ENCODE measurements at places on chromosomes 1 and 21. TPM values are rescaled to one million over a fixed set of nuclear protein-coding genes. Genes with fewer than 3 reads are reported as not detected.

CEPT1 gene
- total RNA-seq, result 15.5 TPM

ENTREP3 gene
- 14.5 TPM for total RNA-seq

AGT gene
- total RNA-seq, result 74.5 TPM

HEYL gene
- 19.8 TPM for total RNA-seq

CFHR1 gene
- not detected for total RNA-seq

COL11A1 gene
- total RNA-seq, result not detected

CHAF1B gene
- 1.3 TPM for total RNA-seq

ADAMTSL4 gene
- total RNA-seq, result 80.3 TPM

TMEM82 gene
- total RNA-seq, result not detected

SPRR4 gene
- not detected for total RNA-seq

NKAIN1 gene
- total RNA-seq, result 0.14 TPM

GJB4 gene
- total RNA-seq, result not detected

DNA sequence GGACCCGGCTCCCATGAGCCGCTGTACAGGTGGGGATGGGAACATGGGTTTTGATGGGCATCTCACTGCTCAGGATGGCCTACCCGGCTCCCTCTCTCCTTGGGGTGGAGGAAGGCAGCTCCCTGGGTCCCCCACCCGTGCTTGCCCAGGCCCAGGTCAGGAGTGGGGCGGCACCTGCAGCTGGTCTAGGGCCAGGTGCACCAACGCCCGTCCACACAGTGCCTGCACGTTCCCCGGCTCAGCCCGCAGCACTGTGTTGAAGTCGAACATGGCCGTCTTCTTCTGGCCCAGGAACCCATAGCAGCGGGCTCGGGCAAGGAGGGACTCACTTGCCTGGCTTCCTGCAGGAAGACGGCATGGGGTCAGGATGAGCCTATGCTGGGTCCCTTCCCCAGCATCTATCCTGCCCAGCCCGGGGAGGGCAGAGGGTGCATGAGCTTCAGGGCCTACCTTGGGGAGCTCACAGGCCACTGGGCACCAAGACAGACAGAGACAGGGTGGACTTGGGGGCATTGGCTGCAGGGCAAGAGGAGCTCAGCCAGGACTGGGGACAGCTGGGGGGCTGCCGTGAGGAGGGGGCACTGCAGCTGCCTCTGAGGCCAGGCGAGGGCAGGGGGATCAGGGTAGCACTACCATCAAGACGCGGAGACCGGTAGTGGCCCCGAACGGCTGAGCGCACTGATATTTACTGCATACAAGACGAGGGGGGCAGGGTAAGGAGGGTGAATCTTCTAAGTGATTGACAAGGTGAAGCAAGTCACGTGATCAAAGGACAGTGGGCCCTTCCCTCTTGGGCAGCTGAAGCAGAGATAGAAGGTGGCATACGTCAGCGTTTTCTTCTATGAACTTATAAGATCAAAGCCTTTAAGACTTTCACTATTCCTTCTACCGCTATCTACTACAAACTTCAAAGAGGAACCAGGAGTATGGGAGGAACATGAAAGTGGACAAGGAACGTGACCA, 17.8 kb downstream of the TTC34 start:
- DNase-seq, result peak; percentile 51

DNA sequence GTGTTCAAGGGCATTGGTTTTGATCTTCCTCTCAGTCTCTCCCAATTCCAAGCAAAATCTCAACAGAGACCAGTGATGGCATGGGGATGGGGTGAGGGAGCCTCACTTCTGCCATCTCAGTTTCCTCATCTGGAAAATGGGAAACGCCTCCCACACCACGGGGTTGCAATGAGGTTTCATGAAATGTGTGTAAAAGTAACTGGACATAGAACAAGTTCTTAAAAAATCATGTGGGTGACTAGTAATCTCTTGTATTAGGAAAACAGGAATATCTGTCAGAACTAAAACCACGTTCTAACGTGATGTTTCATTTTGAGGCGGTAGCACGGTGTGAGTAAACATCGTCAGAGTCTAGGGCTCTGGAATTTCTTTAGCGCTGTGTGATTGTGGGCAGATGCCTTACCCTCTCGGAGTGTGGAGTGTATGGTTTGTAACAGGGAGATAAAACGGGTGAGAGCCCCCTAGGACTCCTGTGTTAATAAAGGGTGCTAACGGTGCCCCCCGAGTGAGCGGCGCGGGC, 55.5 kb upstream of the DNAJC6 start:
- no peak for DNase-seq

GRCh38 chr1:26059906-26060305, 7.5 kb downstream of the TRIM63 start:
- no peak for DNase-seq

DNA sequence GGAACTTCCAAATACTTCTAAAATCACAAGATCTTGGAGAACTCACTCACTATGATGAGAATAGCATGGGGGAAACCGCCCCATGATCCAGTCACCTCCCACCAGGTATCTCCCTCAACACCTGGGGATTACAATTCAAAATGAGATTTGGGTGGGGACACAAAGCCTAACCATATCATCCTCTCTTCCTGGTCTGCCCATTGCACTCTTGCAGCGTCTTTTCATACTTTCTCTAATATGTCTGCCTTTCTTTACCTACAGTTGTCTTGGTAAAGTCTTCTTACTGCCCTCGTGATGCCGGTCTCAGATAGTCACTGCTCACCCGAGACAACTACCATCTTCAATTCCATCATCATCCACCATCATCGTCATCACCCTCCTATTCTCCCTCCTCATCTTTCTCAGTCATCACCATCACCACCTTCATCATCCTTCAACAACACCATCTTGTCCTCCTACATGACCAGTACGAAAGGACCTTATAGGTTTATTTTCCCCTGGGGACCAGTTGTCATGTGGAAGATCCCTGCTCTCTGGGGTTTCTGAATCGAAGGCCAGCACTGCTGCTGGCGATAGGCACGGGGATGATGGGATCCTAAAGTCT, 58.5 kb upstream of the CASZ1 start:
- no peak for DNase-seq

DNA sequence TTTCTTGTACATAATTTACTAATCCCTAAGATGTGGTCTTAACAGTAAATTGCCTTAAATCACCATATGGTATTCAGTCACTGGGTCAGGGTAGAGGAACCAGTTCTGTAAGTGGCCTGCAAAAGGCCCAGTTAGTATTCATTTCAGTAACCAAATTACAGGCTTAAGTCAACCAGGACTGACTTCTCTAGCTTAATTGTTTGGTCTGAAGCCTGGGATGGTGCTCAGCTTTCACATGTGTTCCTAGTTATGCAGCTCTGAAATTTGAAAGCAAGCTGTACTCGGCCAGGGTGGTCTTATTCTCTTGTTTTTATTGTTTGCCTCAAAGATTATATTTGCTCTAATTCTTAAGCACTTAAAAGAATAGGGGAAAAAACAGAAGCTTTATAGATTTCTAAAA, 144.6 kb downstream of the MAGI3 start:
- no peak for DNase-seq

DNA sequence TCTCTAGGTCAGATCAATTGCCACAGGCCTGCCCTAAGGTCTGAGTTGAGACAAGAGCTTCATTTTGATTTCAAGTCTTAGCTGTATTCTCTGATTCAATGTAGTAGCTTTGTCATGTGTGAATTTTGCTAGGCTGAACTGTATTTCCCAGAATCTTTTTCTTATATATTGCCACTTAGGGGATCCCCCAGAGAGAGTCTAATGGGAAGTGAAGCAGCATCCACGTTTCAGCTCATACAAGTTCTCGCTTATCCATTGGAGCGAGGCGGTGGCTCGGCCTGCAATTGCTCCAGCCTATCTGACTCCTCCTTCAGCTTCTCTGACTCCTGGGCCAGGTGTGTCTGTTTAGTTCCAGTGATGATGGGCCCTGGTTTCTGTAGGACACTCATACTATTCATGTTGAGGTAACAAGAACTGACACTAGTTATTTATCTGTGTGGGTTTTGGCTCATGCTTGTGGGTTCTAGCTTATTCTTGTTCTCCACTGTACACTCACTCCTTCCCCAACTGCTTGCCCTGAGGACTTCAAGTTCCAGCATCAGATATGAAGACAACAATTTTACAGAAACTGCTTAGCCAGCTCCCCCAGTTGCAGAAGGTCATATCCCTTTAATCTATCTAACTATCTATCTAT, 48.2 kb downstream of the TBX19 start:
- DNase-seq, result no peak

DNA sequence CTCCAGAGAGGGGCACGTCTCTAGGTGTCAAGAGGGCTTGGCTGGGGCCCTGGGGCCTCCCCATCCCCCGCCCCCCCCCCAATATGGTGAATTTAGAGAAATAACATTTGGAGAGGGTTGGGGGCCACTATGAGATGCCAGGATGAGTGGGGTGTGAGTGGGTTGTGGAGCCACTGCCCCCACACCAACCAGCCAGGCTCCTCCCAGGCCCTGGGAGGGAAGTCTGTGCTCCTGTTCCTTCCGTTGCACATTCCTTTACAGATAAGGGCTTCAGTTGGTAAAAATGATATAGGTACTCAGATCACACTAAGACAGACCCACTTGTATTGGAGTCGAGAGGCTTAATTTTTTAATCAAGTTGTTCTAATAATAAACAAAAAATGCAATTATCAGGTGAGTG, 585 bp upstream of the PLEKHA6 start:
- DNase-seq, result no peak

DNA sequence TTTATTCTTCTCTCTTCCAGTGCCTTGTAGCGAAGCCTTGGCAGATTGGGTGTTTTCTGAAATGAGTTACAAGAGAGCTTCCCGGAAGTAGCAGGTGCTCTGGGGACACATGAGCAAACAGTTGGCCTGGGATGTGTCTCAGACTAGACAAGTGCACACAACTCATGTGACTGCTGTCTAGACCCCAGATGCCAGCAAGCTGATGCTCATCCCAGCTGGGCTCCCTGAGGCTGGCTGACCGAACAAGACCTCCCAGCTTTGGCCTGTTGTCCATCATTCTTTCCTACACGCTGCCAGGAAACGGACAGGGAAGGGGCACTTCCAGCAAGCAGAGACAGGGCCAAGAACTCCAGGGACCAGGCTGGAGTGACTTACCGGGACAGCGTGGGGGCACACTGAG, 18.7 kb upstream of the CSF1 start:
- no peak for DNase-seq

- no peak for DNase-seq
Observed at GRCh38 chr1:210344706-210345105, 16.0 kb downstream of the HHAT start.

DNA sequence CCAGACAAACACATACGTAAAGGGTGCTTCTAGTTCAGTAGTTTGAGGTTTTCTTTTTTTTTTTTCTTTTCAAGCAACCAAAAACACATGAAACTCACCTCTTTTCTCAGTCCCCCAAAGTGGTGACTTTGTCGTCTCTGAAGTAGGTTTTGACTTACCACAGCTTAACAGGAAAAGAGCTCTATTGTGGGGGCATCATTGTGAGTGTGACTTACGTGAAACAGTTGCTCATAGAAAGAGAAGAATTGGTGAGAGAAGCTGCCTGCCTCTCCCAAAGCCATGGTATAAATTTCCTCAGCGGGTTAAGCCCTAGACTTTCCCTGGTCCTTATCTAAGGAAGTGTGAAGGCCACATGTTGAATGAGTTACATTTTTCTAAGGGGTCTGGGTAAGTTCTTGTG, 11.9 kb downstream of the FASLG start:
- DNase-seq, result no peak

DNA sequence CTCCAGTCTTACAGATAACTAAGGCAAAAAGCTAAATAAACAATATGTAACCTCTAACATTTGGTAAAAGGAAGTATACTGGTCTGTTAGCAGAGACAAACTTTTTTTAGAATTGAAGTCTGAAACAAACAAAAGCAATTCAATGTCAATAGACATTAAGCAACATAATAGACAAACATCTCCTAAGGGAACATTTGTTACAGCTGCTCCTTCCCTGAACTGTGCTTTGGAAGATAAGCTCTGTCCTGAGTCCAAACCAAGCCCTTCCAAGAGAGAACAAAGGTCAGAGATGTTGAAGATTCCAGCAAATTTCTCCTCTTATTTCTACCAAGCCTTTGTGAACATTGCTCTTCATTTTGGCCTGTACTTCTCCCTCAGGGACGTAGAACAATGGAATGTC, 25.3 kb downstream of the FMO2 start:
- no peak for DNase-seq

DNA sequence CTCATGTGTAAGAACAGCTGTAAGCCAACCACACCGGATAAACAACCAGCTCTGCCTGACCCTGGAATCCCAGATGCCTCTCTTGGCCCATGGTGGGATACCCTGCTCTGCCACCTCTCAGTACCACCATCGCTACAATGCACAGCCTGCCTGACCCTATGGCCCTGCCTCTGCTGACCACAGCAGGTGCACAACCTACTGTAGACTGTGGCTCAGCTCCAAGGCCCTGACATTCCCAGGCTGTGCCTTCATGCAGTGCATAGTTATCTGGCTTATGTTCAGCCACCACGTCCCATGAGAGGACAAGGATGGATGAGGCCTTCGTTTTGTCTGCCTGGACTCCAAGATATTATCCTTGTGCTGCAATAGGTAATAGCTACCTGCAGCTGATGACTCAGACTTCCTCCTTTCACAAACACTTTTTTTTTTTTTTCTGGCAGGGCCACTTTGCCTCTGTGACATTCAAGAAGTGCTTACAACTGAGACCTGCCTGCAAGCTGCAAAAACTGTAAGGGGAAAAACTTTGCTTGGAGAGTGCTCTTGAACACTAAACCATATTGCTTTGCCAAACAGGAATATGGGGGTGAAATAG, 177.7 kb downstream of the URB2 start:
- DNase-seq, result no peak

- no peak for DNase-seq
Observed at GRCh38 chr1:245888809-245889208, 618.3 kb downstream of the SMYD3 start.

DNA sequence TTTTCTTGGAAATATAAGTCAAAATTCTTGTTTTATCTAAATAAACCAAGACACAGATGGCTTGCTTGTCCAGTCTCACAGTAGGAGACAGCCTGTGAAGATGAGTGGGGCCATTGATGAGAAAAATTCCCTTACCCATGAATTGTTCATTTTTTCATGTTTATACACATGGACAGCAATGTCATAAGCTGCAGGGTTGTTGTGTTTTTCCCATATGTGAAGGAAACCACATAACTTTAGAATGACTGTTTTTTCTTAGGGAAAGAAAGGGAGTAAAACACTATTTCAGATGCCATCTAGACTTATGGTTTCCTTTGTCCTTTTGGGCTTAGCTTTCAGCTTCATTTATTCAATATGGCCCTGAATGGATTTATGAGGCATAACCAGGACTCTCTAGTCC, 622.5 kb upstream of the NR5A2 start:
- DNase-seq, result no peak

DNA sequence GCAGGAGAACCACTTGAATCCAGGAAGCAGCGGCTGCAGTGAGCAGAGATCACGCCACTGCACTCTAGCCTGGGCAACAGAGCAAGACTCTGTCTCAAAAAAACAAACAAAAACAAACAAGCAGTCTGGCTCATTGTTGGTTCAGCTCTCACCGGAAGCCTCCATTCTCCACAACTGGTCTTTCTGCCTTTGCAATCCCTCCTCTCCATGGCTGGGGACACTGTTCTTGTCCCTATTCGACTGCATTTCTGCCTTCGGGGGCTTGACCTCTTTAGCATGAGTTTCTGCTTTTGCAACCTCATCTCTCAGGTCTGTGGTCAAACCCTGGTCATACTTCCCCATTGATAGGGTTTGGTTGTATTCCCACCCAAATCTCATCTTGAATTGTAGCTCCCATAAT, 216.3 kb upstream of the NR5A2 start:
- no peak for DNase-seq

All from Right ventricle myocardium inferior (tissue), 1 donor.